Vein endothelial cell (primary cell): ENCODE measurements at places on chromosomes 2 and 18. TPM values are rescaled to one million over a fixed set of nuclear protein-coding genes. Genes with fewer than 3 reads are reported as not detected.

Gene TTC27
- total RNA-seq, result 18.6 and 31.1 TPM in 2 replicates

Gene CCDC74B
- 0.65 and 2.9 TPM in 2 replicates for total RNA-seq

Gene TMBIM1
- total RNA-seq, result 132 and 142 TPM in 2 replicates

Gene TIA1
- 105 and 117 TPM in 2 replicates for total RNA-seq

Gene APOB
- total RNA-seq, result under 0.01 and 0.10 TPM in 2 replicates

Gene RAB6C
- not detected in 2 replicates for total RNA-seq

Gene MOGAT1
- not detected in 2 replicates for total RNA-seq

Gene LRRC30
- not detected in 2 replicates for total RNA-seq

Gene ATP6V1B1
- total RNA-seq, result not detected in 2 replicates

Gene GALR1
- not detected in 2 replicates for total RNA-seq

Gene LYG2
- not detected in 2 replicates for total RNA-seq

Gene GCKR
- total RNA-seq, result 0.98 and 3.2 TPM in 2 replicates

Gene DNER
- 0.33 and 0.67 TPM in 2 replicates for total RNA-seq

Gene TRIM43
- not detected in 2 replicates for total RNA-seq

Gene MAP3K20
- 17.0 and 24.1 TPM in 2 replicates for total RNA-seq

Gene LMAN1
- 142 and 185 TPM in 2 replicates for total RNA-seq

Gene FSHR
- not detected in 2 replicates for total RNA-seq

Gene GAL3ST2
- total RNA-seq, result not detected in 2 replicates

Gene SPP2
- not detected in 2 replicates for total RNA-seq

Gene GPR155
- 0.98 and 1.4 TPM in 2 replicates for total RNA-seq

Gene TLX2
- total RNA-seq, result not detected in 2 replicates

Gene AQP12A
- not detected in 2 replicates for total RNA-seq

Gene NR4A2
- total RNA-seq, result under 0.01 and 0.10 TPM in 2 replicates
